T-helper 9 cell (primary cell): ENCODE measurements at places on chromosomes 13 and 19.

DNA sequence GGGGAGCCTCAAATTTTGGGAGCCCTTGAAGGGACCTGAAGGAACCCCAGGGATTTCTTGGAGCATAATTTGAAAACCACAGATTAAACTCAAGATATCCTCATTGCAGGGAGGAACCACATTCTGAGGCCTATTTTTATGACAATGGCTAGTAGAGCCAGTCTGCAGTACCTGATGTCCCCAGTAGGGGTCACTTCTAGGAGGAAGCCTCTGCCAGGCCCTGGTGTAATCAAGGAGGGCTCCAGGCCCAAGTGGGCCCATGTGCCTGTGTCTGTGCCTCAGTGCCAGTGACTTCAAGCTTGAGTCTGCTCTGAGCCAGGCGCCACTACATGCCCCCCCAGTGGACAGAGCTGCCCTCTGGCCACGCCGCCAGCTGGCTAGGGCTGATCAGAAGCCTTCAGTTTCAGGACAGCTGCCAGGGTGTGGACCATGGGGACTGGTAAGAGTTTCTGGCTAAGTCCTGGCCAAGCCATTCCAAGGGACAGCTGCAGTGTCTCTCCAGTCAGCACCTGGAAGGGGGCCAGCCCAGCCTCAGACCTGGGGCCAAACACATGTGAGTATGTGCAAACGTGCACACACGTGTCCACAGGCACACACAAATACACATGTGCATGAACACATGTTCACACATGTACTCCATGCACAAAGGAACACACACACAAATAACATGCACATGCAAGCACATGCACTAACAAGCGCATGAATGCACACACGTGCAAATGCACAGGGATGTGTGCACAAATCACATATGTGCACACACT lies 20.5 kb upstream of the SLC7A10 start:
- DNase-seq = no peak

- DNase-seq = no peak
These were observed 91.2 kb downstream of the KCTD15 start for GRCh38 chr19:33887891-33888290.

DNA sequence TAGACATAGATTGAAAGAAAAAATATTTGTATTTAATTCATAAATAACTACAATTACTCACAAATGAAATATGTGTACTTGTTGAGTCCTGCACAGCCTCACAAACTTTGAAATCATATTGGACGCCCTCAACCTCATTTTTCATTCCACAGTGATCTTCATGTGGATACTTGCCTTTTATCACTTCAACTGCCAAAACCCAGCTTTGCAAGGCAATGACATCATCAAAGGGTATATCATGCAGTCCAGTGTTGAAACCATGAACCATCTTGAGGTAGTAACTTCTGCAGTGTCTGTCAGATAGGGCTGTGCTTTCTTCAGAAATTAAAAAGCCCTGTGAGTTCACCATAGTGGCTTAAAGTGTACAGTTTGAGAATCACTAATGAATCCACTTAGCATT lies 82.2 kb downstream of the HS6ST3 start:
- DNase-seq = no peak

DNA sequence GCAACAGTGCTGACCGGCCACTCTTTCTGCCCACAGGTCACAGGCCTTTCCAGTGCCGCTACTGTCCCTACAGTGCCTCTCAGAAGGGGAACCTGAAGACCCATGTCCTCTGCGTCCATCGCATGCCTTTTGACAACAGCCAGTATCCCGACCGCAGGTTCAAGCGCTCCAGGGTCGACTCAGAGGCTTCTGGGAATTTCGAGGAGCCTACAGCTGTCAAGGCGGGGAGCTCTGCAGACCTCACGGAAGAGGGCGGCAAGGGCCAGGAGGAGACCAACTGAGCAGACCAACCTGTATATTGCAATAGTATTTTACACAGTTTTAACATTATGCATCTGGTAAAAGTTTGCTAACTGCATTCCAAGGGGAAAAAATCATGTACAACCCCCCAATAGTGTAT lies 338.5 kb downstream of the ZNF536 start:
- DNase-seq = no peak

DNA sequence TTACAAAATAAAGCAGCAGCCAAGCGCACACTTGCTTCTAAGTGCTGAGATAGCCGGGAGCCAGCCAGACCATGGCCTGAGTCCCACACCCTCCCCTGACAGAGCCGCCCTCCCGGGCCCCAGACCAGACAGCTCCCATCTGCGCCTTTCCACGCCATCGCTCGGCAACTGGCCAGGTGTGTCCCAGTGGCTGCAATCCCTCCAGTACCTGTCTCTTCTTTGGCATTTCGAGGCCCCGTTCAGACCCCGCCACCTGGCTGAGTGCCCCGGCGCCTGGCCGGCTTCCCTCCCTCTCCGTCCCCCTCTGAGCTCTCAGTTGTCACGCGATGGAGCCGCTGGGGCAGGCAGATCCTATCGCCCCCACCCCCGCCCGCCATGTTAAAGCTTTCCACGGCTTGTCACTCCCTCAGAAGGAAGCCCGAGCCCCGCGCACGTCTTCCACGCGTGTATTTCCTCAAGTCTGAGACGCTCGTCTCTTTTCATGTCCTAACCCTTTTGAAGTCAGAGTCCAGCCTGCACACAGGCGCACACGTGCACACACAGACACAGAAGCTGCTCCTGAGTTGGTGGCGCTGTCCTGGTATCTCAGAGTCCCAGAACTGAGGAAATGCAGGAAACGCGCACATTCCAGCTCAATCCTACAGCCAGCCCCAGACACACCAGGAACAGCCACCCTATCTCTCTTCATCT lies 7.9 kb downstream of the MLLT1 start:
- no peak for DNase-seq

DNA sequence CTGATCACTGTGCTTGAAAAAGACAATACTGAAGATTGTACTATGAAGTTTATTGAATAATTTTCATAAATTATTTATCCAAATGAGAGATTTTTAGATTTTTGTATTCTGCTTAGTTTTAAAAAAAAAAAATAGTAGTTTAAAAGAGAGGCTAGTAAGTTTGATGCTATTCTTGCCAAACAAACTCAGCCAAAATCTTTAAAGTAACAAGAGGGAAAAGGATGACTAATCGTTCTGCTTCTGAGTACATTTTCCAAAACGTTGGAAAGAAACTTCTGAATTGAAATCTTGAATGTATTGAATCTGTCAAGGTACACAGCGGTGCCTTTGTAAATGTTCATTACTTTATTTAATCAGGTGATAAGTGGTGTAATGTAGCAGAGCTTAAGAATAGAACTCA lies 34.4 kb downstream of the NUP58 start:
- DNase-seq = no peak

DNA sequence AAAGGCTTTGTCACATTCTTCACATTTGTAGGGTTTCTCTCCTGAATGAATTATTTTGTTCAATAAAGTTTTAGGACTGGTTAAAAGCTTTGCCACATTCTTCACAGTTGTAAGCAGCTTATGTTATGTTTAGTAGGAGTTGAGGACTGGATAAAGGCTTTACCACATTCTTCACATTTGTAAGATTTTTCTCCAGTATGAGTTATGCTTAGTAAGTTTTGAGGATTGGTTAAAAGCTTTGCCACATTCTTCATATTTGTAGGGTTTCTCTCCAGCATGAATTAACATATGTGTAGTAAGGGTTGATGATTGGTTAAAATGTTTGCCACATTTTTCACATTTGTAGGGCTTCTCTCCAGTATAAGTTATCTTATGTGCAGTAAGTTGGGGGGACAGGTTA lies 79.9 kb downstream of the ZNF431 start:
- no peak for DNase-seq

DNA sequence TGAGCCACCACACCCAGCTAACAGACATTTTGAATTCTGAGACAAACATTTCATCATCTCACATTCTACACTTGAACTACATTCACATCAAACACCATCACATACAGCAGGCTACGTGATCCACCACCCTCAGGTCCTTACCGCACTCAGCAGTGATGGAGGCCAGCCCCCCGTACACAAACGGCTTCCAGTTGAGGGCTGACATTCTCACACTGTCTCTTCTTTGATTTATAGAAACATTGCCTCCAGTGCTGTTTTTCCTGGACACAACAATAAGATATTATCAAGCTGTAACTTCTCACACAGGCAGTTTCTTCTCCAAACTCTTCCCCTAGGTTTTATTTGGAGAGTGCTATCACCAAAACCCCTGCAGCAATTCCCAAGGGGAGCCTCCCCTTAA lies 7.0 kb downstream of the SLC25A30 start:
- no peak for DNase-seq

- DNase-seq = no peak
These were observed 703 bp downstream of the ZNF506 start for GRCh38 chr19:19820774-19821320.

GRCh38 chr13:36151591-36151990 lies 20.4 kb upstream of the DCLK1 start:
- DNase-seq = no peak

- DNase-seq = no peak
These were observed 387.3 kb downstream of the LIG4 start for GRCh38 chr13:107827840-107828549.

- DNase-seq = peak; percentile 78
These were observed 2.5 kb upstream of the KEAP1 start for GRCh38 chr19:10505583-10506229.

- no peak for DNase-seq
These were observed 633 bp downstream of the SPHK2 start for GRCh38 chr19:48619692-48620585.

- no peak for DNase-seq
These were observed 63.9 kb upstream of the SLITRK5 start for GRCh38 chr13:87607266-87607665.

GRCh38 chr13:44435142-44435918 lies 61.7 kb downstream of the SERP2 start:
- peak; percentile 85 for DNase-seq
